Testis (tissue), 5 donors: ENCODE measurements at places on chromosomes 11 and 22.

DNA sequence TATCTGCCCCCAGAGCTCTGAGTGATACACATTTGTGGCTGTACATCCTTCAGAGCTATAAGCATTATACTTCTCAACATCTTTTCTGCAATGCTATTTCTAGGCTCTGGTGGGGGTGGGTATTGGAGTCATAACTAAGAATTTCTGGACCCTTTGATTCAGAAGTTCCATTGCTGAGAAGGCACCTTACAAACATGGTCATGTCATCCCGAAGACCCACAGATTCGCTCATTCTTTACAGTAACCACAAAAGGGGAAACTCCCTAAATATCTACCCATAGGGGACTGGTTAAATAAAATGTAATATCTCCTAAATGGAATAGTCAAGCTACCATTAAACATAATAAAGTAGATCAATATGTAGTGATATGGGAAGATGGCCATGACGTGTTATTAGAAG, 98.8 kb downstream of the PRR5L start:
- no peak for DNase-seq

DNA sequence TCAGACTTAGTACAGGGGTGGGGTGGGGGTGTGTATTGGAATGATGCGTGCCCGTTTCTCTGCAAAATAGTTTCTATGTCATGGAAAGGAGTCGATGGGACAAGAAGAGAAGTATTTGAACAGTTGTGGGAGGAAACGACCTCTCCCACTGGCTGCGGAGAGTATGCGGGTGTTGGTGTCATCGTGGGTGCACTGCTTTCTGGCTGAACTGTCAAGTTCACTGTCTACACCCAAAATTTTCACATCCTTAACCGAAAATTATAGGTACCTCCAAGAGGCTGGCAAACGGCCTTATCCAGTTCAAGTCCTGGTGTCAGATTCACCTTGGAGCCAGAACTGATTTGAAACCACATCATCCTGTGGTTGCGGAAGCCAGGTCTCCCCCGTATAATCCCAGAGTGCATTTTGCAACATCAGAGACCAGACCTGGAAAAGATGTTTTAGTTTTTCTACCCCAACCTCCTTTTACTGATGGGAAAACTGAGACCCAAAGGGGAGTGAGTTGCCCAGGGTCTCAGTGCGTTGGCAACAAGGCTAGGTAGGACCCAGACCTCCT, 497 bp upstream of the SSRP1 start:
- no peak for DNase-seq

DNA sequence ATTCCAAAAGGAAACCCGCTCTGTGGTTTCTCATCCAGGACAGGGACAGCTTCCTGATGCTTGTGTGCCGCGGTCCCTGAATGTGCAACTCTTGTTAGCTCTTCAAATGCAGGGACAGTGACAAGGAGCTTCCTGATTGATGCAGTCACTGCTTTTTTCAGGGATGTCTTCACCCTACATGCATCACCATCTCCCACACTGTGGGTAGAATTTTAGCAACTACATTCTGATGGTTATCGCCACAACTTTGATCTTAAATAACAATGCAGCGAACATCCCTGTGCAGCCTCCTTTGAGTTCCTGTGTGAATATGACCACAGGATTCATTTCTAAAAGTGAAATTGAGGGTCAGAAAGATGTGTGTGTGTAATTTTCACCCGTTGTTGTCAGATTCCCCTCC, 115.0 kb downstream of the GGTLC2 start:
- no peak for DNase-seq

GRCh38 chr11:64251016-64251752, at the start of gene PLCB3:
TSS of gene PLCB3 (plus strand) at chr11:64251530. CDS start at chr11:64251650, 120 bp downstream.
- peak; percentile 69 for DNase-seq

GRCh38 chr11:41099654-41100053, 359.8 kb downstream of the LRRC4C start:
- no peak for DNase-seq
